ENCODE measurements at places on chromosomes 3 and 15. TPM values are rescaled to one million over a fixed set of nuclear protein-coding genes. Genes with fewer than 3 reads are reported as not detected.
A peak's percentile ranks its signal among the peaks of the same experiment; 100 is the strongest.

GRCh38 chr3:36937492-36937891 lies 7.4 kb downstream of the TRANK1 start:
- DNase-seq = no peak

DNA sequence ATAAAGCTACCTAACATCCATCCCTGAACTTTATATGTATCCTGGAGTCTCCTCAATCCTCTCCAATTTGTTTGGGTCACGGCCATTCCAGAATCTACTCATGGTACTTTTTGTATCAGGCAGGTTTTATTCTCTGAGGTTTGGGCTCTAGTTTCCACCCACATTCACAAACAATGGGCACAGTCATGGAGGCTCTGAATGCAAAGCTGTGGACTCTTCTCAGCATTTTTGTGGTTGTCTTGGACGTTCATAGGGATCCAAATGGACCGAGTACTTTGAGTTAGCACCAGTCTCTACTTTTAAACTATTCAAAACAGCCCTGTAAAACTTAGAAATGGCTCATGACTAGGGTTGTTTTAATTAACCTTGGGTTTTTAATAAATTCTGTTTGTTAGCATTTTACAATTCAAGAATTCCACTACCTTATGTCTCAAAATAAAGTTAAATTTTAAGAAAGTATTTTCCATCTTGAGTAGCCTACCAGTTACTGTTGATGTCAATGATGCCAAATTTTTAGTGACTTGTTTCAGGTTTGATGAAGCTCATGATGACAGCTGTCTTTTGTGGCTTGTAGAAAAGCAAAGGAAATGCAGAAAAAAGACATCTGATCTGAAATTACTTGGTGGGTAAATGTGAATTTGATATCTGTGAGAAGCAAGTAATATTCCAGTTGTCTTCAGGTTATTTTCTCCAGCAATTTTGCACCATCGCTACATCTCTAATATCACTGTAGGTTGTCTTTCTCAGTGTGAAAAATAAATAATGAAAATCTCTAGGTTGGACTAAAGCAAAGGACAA lies 275.7 kb upstream of the THBS1 start:
- DNase-seq = no peak

GRCh38 chr15:98202256-98202655 lies 241.8 kb downstream of the ARRDC4 start:
- DNase-seq = no peak

DNA sequence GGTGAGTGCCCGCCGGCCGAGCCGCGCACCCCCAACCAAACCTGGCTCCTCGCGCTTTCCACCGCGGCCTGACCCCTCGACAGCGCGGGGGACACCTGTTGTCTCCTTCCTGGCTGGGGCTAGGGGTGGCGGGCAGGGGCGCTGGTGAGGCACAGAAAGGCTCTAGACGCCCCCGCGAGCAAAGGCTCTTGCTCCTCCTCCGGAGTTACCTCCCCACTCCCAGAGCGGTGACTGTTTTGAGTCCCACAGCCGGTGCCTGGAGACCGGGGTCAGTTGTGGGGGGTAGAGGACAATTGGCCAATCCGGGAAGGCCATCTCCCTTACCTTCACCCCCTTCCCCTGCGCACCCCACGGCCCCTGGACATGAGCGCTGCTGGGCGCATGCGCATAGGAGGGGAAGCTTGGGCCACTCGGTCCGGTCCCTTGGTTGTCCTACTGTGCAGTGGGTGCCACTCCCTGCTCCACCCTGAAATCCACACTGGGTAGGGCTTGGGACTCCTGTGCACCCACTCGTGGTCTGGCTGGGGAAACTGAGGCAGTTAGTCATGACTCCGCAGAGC lies 554 bp downstream of the CHST13 start:
- DNase-seq = no peak

GRCh38 chr3:10669490-10670048 lies 146.5 kb upstream of the SLC6A11 start:
- no peak for DNase-seq

FILIP1L gene
- total RNA-seq = 29.0 TPM

DNA sequence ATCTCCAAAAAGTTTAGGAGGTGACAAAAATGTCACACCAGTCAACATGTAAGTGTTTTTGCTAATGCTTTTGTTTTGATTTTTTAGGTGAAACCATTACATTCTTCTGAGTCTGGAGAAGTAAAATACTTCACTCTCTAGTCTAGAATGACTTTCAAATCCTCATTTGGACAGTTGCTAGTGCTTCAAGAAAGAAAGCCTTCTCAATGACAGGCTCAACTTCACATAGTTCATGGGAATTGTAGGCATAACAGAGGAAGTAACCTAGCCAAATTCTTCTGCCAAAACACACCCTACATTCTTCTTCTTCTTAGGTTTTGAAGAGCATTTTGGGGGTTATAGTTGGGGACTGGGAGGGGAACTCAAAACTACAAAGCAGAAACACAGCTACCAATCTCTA lies 29.4 kb upstream of the HEG1 start:
- no peak for DNase-seq

DNA sequence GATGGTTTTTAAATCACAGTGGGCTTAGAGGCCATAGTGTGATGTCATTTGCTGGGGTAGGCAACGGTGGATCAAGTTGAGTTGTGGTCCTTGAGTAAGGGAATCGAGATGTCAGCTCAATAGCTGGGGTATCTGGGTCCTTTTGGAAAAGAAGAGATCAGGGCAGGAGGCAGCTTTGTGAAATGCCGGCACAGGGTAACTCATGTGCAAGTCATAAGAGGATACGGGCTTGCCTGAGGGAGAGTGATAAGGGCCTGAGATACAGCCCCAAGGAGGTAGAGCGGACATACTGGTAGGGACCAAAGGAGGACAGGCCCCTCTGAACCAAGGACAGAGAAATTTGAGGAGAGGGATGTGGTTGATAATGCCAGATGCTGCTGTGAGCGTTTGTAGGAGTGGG lies 4.2 kb upstream of the FAM131A start:
- no peak for DNase-seq

DNA sequence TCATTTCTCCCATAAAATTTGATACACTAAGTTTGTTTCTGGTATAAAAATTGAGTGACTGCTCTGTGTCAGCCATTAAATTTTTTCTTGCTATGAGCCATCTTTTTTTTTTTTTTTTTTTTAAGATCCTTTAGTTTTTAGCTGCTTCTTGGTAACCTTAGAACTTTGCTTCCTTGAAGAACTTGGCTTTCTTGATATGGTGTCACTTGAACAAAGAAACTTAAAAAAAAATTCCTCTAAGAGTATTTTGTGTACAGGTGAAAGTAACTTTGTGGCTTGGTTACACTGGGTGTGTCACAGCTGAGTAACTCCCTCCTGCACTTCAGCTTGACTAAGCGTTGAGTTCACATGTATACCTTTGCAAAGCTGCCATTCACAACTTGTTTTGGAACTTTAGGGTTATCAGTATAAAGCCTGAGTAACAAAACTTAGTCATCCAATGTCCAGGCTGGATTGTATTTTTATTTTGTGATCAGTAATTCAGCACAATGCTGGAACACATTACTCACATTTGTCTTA lies 6.5 kb downstream of the CHD2 start:
- peak; percentile 77 for DNase-seq

DNA sequence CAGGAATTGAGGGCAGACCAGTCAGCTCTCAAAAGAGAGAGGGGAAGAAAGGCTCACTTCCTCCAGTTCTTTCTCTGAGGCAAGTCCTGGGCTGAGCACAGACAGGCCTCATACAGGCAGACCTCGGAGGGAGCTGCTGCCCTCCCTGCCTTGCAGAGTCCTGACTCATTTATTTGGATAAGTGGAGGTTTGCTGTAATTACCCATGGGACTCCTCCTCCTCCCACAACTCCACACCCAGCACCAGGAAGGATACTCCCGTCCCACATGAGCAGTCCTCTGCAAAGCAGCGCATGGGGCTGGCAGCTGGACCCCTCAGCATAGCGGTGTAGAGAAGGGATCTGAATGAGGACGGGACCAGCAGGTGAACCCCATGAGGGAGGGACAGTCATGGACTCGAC lies 13.4 kb upstream of the SCN10A start:
- DNase-seq = peak; percentile 63
